ENCODE measurements at places on chromosomes 7 and 10. TPM values are rescaled to one million over a fixed set of nuclear protein-coding genes. Genes with fewer than 3 reads are reported as not detected.

Gene SPDYE8
- 0.43 TPM for polyA plus RNA-seq

DNA sequence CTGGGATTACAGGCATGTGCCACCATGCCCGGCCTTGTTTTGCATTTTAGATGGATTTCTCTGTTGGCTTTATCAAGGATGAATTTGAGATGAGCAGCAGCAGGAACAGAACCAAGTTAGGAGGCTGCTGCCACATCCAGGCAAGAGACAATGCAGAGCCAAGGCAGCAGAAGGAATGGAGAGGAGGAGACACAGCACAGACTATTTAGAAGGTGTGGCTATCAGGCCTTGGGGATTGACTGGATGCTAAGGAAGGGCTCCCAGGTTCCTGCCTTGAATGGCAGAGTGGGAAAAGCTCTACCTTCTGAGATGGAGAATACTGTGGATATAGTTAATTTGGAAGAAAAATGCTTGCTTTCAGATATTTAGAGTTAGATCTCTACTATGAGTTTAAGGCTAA, 484.7 kb upstream of the C7orf33 start:
- no peak for DNase-seq

- DNase-seq: no peak
Observed at GRCh38 chr10:96891840-96892239, 59.7 kb downstream of the LCOR start.

DNA sequence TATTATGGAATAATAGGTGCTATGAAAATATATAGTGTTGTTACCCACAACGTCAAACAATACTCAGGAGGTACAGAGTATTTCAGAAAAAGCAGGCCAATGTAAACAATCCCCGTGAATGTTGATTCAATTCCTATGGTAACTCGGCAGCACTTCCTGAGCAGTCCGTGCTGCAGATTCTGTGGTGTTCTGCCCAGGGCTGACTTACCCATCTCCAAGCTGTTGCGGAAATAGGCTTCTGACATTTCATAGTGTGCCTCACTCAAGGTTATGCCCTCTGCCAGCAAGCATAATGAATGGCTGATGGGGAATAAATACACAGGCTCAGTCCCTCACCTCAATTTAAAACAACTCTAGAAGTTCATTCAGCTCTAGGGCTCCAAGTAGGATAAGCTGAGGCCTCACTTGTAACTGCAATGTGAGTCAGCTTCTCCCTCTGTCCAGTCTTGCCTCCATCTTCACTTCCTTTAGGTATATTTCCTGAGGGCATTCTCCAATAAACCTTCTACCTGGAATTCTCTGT, 177.6 kb downstream of the GNAI1 start:
- no peak for DNase-seq

GRCh38 chr10:129963641-129964501, at the start of gene EBF3:
Gene EBF3 (minus strand): TSS chr10:129964274. CDS start chr10:129963768, 506 bp downstream.
- DNase-seq: peak; percentile 33

DNA sequence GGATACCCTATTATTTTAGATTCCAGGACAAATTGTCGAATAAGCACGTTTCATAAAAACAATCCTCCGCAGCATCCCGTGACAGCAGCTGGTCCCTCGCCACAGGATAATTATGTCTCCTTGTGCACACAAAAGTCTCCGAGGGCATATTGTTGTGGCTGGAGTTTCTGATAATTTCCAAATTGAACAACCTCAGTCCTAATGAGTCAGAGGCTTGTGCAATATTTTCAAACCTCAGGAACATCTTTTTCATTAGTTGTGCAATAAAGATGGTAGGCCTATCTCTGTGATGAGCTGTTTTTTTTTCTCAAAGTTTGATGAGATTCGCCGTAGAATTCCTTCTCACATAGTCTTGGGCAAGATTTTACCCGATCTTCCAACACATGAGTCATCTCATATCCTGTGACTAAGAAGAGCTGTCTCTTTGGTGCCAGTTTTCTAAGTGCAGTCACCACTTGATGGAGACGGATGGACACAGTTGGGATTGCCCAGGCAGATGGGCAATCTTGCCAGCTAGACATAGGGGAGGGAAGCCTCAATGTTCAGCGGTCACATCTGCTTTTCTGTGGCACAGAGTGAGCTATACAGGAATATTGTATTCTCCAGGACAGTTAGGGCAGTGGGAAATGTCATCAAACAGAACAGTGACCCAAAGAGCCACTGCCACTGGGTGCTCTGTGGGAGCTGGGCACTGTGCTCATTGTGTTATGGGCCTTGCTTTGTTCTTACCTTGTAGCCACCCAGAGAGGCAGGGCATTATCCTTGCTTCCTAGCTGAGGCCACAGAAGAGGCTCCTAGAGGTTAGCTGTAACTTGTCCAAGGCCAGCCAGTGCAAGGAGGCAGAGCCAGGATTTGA, 7.8 kb downstream of the HTRA1 start:
- no peak for DNase-seq

GRCh38 chr10:75770626-75771081, 339.2 kb downstream of the LRMDA start:
- no peak for DNase-seq

DNA sequence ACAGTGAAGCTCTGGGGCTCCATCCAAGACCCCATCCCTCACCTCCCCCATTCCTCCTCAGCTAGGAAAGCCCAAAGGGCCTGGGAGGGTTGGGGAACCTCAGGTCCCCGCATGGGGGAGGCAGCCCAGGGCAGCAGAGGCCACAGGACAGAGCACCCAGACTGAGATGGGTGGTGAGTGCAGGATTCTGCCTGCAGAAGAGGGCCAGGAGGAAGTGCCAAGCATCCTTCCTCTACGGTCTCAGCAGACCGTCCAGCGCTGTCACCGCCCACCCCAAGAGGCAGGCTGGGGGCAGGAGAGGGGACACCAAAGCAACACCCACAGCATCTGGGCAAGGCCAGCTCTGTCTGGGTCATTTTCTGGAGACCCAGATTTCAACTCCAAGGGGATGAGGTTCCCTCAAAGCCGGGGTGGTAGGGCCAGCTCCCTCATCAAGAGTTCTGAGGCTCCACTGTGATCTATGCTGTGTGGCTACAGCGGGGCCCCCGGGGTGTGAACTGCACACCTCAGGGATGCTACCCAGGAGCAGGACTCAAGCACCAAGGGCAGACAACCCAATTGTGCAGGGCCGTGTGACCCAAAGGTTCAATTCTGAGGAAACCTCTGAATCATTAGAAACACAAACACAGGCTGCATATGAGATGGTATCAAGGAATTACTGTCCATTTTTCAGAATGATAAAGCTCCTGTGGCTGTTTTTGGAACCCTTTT, 46.8 kb downstream of the CAMK2B start:
- no peak for DNase-seq

GRCh38 chr7:83701736-83702135, 52.8 kb upstream of the SEMA3E start:
- DNase-seq: no peak

DNA sequence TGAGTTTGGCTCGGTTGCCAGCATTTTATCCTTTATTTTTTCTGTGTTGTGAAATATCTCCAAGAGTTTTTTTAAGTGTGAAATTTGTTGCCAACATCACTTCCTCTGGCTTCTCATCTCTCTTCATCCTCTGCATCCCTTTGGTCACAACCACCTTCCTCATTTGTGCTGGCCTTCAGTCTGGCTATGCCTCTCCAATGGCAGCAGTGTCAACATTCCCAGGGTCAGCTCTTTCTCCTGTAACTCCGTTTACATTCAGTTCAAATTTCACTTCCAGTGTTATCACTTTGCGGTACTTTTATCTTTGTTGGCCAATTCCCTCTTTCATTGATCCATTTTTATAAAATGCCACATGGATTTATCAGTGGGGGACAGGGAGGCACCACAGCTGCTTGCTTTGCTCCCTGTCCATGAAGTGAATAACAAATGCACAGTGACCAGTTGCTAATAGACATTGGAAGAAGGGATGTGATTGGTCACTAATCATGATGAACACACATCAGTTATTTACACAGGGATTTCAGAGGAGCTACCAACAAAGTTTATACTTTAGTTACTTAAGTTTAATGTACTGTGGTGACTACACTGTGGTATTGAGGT, 311.4 kb upstream of the LRGUK start:
- no peak for DNase-seq

Gene PHYHIPL
- 3.0 TPM for polyA plus RNA-seq

- DNase-seq: no peak
Observed at GRCh38 chr7:112665709-112666108, 124.5 kb downstream of the TMEM168 start.

DNA sequence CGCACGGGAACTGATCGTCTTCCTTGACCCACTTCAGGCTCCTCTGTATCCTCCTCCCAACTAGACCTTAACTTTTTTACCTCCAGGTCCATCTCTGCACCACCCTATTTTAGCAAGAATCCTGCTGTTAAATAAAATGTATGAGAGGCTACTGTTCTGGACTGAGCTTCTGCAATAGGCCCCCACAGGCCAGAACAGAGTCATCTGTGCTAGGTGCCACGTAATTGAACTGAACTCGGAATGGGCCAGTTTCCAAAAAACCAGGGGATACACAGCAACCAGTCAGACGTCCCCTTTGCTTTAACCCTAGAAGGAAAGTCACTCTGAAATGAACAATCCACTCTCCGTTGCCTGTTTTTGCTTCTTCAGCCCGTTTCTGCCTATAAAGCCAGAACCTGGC, 71.3 kb downstream of the CHST15 start:
- DNase-seq: no peak

Gene EN2
- polyA plus RNA-seq: not detected

Gene SLC18A3
- polyA plus RNA-seq: not detected

DNA sequence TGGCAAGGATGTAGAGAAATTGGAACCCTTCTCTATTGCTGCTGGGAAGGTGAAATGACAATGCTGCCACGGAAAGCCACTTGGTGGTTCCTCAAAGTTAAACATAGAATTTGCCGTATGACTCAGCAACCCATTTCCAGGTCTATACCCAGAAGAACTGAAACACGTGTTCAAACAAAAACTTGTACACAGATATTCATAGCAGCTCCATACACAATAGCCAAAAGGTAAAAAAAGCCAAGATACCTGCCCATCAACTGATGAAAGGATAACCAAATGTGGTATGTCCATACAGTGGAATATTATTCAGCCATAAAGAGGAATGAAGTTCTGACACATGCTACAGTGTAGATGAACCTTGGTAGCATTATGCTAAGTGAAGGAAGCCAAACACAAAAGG, 39.1 kb downstream of the LHPP start:
- no peak for DNase-seq

Gene SLC13A4
- 0.06 TPM for polyA plus RNA-seq

- DNase-seq: no peak
Observed at GRCh38 chr7:135601182-135601581, 43.5 kb downstream of the NUP205 start.

DNA sequence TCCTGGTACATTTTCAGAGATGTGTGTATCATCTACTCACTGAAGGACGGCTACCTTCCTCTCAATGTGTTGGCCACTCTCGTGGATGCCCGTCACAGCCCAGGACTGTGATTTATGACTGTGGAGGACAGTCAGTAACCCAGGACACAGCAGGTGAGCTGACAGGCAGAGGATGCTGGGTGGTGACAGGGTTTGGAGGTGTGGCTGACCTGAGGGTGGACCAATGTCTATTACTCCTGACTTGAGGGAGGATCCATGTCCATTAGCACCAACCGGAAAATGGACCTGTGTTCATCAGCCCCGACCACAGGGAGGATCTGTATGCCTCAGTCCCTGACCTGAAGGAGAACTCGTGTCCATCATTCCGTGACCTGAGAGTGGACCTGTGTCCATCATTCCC, 96.1 kb downstream of the ADCY1 start:
- DNase-seq: peak; percentile 20

Gene ACTR3C
- 26.6 TPM for polyA plus RNA-seq

All from liver (tissue), 10 donors.